NCI-H1694 treated with DMSO at 0.1 percent for 48 hours (cell line): ENCODE measurements at places on chromosomes 5 and 9.
A peak's percentile ranks its signal among the peaks of the same experiment; 100 is the strongest.

- no peak for DNase-seq
Measured at GRCh38 chr5:87081511-87082372, 185.9 kb upstream of the RASA1 start.

DNA sequence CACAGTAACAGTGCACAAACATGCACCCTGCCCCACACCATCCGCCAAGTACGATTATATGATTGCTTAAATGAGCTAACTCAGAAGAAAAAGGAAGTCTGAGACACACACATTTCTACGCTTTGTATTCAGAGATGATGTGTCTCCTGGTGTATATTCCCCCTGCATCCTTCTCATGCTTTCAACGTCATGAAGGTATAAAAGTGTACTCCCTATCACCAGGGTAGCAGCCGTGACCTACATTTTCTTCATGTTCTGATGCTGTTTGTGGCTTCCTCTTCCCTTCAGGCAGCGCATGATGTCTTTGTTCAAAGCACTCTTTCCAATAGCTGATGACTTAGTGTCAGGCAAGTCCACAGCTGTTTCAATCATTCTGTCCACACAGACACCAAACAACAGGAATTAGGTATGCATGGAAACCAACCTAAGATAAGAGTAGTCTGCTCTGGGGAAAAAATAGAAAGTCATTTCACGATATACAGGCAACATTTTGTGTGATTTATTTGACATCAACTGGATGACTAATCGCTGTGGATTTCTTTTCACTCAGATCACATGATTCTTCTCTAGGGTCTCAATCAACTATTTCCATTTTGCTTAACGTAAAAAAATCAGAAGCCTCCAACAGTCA lies 269.4 kb upstream of the PTGER4 start:
- DNase-seq = no peak

- no peak for DNase-seq
Measured at GRCh38 chr9:85715587-85715986, 26.2 kb downstream of the AGTPBP1 start.

GRCh38 chr5:172892713-172893112 lies 58.7 kb downstream of the ERGIC1 start:
- DNase-seq = no peak

- DNase-seq = peak; percentile 38
Measured at GRCh38 chr9:99820685-99821395, 845 bp upstream of the NR4A3 start.

GRCh38 chr9:107637421-107638420 lies 148.2 kb upstream of the KLF4 start:
- no peak for DNase-seq

DNA sequence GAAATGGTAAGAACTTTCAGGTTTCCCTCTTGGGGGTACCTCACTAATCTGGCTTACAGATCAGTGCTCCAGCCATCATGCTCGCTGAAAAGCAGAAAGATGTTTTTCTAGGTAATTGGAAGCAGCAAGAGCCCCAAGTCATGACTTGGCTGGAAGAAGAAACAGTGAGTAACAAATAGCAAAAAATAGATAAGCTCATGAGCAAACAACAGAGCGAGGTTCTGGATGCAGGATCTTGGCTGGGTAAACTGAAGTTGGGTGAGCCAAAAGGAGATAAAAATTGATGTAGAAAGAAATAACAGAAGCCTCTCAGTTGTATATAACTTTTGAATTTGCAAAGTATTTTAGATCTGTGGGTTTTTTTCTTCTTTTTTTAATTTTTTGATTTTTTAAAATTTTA lies 110.1 kb downstream of the INSYN2B start:
- no peak for DNase-seq

DNA sequence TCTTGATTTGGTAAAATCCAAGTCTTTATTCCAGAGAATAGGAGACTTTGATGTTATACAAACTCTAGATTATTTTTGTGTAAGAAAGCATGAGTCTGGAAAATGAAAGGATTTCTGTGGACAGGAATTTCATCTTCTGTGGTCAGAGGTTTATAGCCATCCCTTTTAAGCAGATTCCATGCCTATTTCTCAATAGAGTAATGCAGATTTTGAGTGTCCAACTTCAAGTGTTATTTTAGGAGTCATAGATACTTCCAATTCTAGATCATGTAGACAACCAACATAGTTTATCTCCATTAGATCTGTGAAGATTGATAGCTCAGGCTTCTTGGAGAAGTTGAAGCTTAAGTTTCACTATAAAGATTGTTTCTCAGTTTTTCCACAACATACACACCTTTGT lies 379.7 kb downstream of the PSAT1 start:
- DNase-seq = no peak

DNA sequence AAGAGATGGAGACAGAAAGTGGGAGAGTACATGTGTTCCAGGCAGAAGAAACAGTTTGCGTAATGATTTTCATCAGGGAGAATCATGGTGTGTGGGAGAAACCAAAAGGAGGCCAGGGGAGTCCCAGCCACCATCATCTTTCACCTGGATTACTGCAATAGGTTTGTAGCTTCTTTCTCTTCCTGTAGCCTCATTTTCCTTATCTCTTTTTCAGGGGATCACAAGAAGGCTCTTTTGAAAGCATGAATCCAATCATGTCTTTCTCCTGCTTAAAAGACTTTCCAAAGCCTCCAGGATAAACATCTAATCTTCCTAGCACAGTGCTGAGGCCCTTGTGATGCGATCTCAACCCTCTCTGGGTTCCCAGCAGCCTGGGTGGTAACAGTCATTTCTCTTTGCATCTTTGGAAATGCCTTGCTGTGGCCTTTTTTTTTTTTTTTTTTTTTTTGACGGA lies 10.3 kb upstream of the GPBP1 start:
- DNase-seq = no peak

GRCh38 chr5:142323480-142324135 lies 1.2 kb downstream of the SPRY4 start:
- no peak for DNase-seq

DNA sequence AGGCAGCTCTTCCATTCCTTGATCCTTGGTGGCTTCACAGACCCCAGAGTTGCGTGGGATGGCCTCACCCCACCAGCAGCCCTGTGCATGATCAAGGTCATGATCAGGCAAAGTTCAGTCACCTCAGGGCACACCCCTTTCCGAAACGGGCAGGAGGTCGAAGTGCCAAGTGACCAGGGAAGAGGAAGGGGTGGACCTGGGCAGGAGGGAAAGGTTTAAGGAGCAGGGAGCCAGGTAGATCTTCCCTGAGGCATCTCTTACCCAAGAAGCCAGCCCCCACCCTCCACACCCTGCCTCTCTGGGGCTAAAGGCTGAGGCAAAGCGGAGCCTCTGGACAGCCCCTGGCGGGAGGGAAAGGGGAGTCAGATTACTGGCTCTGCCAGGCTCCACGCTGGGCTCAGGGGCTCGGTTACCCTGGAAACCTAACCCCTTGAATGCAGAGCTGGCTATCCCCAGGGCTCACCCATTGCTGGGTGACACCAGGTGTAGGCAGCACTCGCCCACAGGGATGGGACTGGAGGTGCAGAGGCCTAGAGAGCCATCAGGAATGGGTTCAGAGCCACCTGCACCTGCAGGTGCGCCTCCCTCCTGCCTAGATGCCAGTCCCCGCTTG lies 3.6 kb downstream of the MGAT4B start:
- no peak for DNase-seq

DNA sequence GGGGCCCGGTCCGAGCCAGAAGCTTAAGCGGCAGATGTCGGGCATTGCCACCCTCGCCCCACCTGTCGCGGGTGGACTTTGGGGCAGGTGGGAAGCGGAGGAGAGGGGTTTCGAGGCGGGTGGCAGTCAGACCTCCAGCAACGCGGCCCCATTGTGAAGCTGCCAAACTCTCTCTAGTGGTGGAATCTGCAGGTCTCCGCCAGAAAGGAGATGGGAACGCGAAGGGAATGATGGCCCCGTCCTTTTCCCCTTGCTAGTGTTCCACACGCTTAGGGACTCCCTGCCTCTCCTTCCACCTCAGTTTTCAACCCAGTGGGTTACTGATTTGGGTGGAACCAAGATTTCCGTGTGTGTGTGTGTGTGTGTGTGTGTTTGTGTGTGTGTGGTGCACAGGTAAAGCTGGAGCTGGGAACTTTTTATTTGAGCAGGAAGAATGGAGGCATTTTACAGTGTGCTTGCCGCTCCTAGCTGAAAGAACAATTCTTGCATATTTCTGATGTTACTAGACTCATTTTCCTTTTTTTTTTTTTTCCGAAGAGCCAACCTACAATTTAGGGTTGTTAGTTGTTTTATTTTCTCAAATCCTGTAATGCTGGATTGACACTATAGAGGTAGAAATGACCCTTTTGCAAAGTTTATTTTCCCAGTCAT lies 1.3 kb downstream of the MACIR start:
- DNase-seq = peak; percentile 40

DNA sequence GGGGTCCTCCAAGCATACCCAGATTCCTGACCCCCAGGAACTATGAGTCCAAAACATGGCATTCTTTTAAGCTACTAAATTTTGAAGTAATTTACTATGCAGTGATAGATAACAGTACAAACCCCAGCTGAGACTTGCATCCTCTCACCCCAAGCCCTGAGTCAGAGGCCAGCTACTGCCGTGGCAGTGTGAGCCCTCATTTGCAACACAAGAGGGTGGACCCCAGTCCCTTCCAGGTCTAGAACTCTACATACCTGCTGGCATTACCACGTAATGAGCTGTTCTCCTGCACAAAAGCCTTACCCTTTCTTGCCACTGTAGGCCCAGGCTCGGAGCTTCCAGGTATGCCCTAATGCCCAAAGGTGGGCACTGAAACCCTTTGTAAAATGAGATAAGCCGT lies 108.6 kb upstream of the ERCC6L2 start:
- no peak for DNase-seq

- DNase-seq = no peak
Measured at GRCh38 chr5:135008556-135008955, 25.5 kb downstream of the PITX1 start.

DNA sequence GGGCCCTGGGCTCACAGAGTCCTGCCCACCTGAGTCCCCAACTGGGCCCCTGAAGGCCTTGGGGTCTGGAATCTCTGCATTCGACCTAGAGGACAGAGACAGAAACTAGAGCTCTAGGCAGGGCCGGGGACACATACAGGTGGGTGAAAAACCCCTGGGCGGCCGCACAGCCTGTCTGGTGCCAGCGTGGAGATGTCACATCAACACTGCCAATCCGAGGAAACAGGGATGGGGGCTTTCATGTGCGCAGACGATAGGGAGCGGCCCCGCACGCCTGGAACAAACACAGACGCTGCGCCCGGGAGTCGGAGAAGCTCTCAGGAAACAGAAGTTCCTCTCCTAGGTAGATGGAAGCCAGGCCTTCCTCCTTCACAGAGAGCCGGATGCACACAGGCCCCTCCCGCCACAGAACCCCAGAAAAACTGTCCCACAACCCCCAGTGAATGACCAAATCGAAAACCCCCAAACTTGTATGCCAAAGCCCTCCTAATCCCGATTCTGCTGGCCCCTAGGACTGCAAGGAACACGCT lies 1.8 kb downstream of the GRM6 start:
- no peak for DNase-seq

DNA sequence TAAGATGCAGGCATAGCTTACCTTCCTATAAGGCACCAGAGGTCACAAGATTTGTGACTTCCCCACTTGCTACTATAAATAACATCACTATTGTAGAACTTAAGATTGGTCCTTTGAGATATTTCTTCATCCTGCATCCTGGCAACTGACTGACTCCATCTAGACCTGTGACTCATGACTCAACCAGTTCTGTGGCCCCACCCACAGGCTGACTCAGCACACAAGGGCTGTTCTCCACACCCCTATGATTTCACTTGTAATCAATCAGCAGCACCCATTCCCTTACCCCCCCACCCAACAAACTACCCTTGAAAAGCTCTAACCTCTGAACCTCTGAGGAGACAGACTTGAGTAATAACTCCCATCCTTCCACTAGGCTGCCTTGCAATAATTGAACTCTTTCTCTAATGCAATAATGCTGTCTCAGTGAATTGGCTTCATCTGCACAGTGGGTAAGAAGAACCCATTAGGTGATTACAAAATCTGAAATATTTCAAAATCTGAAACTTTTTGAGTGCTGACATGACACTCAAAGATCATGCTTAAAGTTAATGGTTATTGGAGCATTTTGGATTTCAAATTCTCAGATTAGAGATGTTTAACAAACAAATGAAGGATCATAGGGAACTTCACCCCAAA lies 296.7 kb downstream of the ARL15 start:
- no peak for DNase-seq

GRCh38 chr5:175096469-175097165 lies 347.4 kb downstream of the DRD1 start:
- DNase-seq = no peak

GRCh38 chr5:111782216-111782615 lies 25.2 kb upstream of the NREP start:
- DNase-seq = no peak

- DNase-seq = no peak
Measured at GRCh38 chr5:139634541-139634940, 13.6 kb upstream of the CXXC5 start.

DNA sequence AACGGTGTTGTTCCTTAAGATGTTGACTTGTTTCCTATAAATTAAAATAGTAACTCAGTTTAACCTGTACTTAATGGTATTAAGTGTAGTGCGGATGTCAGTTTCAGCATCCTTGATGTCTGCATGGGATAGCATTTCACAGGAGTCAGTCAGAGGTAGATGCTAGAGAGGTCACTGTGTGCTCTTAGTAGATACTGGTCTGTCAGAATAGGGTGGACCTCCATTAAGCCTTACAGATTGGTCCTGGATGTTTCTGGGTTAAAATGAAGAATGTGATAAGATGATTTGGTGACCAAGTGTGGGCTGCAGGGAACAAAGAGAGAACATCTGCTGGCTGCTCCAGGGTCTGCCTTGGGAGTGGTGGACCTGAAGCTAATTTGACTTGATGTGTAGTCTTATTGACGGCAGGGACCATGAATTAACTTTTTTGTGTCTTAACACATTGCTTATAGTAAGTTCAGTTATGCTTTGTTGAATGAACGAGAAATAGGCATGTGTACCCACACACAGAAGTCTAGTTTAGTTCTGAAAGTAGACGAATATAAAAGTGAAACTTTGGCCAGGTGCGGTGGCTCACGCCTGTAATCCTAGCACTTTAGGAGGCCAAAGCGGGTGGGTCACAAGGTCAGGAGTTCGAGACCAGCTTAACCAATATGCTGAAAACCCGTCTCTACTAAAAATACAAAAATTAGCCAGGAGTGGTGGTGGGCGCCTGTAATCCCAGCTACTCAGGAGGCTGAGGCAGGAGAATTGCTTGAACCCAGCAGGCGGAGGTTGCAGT lies 12.5 kb downstream of the RAB24 start:
- DNase-seq = no peak

GRCh38 chr9:136482046-136482792 lies 621 bp downstream of the SEC16A start:
- DNase-seq = no peak

DNA sequence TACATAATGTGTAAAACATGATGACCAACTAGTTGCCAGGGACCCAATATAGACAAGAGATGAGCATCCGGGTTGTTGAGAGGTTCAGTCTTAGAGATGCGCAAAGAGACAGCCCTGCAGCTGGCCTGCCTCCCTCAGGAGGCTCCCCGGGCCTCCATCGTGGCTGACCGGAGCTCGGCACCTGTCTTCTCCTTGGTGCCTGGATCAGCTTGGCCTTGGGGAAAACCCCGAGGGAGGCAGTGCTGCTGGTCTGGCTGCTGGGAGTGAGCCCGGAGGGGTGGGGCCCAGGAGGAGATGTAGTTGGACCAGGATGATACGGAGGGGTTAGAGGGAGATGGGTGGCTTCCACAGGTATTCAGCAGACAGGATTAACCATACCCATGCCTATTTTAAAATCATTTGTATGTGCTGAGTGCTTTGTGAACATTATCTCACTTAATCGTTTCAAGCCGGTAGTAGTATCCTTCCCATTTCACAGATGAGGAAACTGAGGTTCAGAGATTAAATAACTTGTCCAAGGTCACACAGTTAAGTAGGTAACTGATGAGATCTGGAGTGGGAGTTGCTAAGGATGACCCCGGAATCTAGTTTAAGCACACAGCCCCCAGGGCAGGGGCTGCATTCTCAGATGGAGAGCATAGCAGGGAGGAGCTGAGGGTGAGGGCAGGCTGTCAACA lies 173.8 kb downstream of the COL23A1 start:
- DNase-seq = no peak
